ENCODE measurements at places on chromosomes 7 and 10.

GRCh38 chr7:118352867-118353453 is 128.5 kb downstream of the ANKRD7 start:
- peak; percentile 73 for DNase-seq

GRCh38 chr7:112594397-112594796 is 113.6 kb downstream of the LSMEM1 start:
- no peak for DNase-seq

- DNase-seq, result no peak
Observed at GRCh38 chr10:35481413-35481812, 123.7 kb upstream of the GJD4 start.

DNA sequence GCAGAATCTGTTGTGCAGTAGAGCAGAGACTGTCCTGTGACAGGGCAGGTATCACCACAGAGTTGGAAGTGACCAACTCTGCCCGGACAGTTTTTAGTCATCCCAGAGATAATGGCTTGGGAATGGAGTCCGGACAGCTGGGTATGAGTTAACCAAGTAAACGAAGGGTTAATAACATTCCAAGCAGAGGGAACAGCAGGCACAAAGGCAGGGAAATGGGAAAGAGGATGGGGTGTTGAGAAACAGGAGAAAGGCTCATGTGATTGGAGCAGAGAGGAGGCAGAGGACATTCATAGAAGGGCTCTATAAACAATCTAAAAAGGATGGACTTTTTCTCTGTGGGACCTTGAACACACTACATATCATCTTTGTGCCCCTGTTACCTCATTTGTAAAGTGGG is 132.2 kb upstream of the YAE1 start:
- no peak for DNase-seq

GRCh38 chr7:157615101-157615817 is 278.5 kb downstream of the DNAJB6 start:
- no peak for DNase-seq

- no peak for DNase-seq
Observed at GRCh38 chr7:25922296-25922695, 229.7 kb upstream of the NFE2L3 start.

DNA sequence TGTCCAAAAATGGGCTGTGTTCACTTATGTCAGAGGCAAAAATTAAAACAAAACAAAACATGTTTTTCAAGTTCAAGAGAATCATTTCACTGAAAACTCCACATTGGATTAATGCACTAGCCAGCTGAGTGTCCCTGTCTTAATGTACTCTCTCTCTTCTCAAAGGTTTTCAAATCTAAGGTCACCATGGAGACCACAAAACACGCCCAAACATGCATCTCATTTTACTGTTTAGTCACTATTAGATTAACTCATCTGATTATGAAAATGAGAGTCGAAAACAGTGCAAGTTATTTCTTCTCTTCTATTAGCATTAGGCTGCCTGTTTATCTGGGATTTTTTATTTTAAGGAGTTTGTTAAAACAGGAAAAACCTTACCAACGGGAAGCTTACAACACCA is 70.8 kb upstream of the ASAH2 start:
- no peak for DNase-seq

- no peak for DNase-seq
Observed at GRCh38 chr10:133403359-133403758, 9.4 kb downstream of the MTG1 start.

DNA sequence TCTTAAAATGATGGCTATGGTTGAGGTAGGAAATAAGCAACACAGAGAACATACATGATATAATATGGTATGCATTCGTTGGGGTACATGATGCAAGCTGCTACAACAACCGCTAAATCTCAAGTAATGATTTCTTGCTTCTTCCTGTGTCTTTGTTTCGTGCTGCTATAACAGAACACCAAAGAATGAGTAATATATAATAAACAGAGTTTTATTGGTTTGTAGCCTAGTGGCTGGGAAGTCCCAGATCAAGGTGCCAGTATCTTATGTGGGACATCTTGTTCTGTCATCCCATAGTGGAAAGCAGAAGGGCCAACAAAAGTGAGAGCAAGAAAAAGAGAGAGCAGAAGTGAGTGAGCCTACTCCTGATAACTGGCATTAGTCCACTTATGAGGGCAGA is 689.7 kb downstream of the SUGCT start:
- no peak for DNase-seq

DNA sequence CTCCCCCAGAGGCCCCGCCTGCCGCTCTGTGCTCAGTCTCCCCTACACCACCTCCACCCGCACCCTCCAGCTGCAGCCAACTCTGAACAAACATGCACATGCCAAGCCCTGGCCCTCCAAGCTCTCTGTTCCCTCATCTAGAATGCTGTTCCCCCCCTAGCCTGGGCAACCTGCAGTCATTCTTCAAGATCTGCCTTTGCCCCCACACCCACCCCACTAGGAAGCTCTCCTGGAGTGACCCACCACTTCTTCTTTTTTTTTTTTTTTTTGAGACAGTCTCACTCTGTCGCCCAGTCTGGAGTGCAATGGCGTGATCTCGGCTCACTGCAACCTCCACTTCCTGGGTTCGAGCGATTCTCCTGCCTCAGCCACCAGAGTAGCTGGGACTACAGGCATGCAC is 13.7 kb downstream of the MYL10 start:
- peak; percentile 22 for DNase-seq

DNA sequence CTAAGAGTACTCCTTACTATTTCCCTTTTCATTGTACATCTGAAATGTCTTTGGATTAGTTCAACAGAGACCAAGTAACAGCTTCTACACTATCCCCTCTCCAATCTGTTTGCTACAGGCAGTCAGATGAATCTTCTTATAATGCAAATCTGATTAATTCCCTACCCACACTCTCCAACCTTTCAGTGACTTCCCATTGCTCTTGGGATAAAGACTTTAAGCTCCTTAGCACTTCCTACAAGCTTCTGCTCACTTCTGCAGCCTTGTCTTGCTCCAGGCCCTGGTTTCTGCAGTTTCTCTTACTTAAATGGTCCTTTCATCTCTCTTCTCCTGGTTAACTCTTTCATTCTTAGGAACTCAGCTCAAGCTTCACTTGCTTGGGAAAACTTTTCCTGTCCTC is 65.2 kb upstream of the FEZF1 start:
- no peak for DNase-seq

- no peak for DNase-seq
Observed at GRCh38 chr7:39184391-39184790, 206.7 kb downstream of the POU6F2 start.

GRCh38 chr7:148721390-148721789 is 22.7 kb downstream of the CUL1 start:
- DNase-seq, result no peak

DNA sequence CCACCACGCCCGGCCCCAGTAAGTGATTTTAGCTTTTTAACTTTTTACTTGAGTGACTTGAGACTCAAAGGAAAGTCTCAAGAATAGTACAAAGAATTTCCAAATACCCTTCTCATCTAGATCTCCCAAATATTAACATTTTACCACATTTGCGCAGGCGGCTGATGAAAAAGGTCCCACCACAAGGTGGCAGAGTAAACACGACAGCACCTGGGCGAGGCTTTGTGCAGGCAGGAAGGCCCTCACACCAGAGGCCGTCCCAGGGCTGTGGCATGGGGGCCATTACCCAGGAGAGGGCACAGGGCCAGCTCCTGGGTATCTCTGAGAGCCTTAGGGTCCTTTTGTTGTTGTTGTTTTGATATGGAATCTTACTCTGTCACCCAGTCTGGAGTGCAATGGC is 50.0 kb upstream of the WIPI2 start:
- no peak for DNase-seq

GRCh38 chr10:47277352-47278151 is 22.4 kb upstream of the GDF10 start:
- no peak for DNase-seq

DNA sequence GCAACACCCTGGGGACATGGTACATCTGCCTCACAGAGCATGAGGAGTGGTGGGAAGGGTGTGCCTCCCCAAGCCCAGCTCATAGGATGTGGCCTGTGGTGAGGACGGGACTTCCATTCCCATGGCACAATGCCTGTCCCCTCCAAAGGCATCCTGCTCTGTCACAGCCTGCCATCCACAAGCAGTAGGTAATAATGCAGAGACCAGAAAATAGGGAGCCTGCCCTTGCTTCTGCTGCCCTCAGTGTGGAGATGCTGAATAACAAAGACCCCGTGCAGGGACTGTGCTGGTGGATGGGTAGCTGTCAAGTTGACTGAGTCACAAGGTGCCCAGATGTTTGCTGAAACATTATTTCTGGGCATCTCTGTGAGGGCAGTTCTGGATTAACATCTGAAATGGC is 199.9 kb upstream of the GRB10 start:
- no peak for DNase-seq

DNA sequence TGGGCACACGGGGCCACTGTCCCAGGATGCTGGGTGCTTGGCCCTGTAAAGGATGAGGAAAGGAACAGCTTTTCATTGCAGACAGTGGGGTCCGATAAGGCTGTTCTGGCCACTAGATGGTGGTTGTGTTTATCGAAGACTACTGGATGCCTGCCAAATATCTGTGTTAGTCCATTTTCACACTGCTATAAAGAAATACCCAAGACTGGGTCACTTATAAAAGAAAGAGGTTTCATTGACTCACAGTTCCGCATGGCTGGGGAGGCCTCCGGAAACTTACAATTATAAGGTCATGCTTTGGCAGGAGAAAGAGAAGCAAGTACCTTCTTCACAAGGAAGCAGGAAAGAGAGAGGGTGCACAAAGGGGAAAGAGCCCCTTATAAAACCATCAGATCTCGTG is 32.2 kb upstream of the GARS1 start:
- DNase-seq, result no peak

DNA sequence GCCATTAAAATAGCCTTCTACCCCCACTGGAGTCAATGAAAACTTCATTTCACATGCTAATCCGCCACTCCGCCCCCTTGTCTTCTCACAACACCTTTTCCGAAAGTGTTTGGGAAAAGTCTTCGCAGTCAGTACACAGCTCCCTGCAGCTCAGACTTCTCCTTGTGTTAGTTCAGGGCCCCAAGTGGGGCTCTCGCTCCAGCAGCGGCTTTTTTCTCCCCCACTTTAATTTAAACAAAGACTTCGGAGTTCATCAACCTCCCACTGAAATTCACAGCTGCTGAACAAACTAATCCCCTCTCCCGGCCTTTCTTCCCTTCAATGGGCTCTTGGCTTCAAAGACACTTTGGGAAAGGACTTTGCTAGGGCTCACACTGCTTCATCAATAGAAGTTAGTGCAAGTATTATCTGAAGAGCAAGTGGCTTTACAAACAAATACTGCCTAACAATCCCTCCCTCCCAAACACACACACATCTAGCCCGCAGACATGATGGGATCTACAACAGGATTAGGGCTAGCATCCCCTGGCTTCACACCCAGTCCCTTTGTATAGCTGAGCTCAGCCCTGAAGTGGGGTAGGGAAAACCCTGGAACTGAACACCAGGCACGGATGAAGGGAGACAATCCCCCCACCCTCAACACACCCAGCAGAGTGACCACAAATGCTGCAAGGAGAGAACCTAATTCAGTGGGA is 23.1 kb downstream of the WNT8B start:
- DNase-seq, result no peak

GRCh38 chr7:15305002-15305600 is 256.7 kb downstream of the AGMO start:
- DNase-seq, result peak; percentile 34

DNA sequence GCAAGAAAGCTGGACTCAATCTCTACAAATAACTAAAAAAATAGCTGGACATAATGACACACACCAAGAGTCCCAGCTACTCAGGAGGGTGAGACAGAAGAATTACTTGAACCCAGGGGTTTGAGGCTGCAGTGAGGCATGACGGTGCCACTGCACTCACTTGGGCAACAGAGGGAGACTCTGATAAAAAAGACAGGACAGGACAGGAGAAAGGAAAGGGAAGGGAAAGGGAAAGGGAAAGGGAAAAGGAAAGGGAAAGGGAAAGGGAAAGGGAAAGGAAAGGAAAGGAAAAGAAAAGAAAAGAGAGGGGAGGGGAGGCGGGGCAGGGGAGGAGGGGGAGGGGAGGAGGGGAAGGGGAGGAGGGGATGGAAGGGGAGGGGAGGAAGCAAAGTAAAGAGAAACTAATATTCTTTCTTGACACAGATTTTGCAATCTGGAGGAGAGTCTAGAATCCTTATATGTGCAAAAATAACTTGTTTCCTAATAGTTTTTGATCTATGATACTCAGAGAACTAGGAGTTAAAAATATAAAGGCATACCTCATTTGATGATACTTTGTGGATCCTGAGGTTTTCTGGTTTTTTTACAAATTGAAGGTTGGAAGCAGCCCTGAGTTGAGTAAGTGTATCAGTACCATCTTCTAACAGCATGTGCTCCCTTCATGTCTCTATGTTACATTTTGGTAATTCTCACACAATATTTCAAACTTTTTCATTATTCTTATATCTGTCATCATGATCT is 8.0 kb downstream of the SAR1A start:
- DNase-seq, result peak; percentile 57

DNA sequence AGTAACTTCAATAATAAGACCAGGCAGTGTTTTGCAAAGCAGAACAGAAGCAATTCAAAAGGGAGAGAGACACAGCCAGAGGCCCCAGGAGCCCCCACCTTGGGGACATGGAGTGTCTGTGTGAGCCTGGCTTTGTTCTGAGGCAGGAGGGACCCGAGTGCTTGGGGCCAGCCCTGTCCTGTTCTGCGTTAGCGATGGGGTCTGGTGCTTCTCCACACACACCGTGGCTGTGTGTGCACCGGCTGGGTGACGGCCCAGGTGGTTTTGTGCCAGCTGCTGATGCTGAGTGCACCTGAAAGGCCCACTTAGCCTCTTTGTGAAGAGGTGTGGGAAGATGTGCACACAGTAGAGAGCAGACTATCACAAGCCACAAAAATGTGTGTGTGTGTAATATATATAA is 468.9 kb downstream of the DNAJB6 start:
- no peak for DNase-seq

- DNase-seq, result no peak
Observed at GRCh38 chr7:3915337-3915878, 614.4 kb downstream of the SDK1 start.

- DNase-seq, result no peak
Observed at GRCh38 chr7:10973942-10974911, 555 bp downstream of the PHF14 start.

GRCh38 chr10:29099415-29099814 is 189.5 kb upstream of the LYZL1 start:
- DNase-seq, result no peak

DNA sequence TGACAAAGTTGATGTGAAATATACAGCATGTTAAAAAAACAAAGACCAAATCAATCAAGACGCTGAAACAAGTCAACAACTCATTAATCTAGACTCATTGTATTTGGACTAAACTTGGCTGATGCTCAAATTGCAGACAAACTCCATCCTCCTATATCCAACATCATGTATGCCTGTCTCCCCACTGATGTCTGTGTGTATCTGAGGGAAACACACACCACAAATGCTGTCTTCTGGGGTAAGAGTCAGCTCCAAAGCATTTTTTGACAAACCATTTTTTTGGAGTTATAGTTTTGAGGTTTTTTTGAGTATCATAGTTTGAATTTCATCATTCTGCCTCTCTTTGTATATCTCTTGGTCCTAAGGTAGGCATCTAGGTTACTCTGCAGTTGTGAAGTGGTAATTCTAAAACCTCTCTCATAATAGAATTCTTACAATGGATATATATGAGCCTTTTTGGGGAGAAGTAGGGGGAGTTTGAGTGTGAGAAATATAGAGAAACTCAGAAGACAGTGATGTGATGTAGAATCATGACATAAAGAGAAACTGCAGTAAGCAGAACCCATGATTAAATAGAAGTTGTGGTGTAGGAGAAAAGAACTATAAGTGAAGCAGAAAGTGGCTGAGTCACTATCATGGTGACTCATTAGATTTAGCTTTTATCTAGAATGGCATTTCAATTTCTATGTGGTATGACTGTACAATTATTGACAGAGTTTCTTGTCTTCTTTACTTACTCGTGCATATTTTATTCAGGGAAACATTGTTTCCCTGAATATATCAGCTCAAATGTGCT is 1531.1 kb upstream of the LRRTM3 start:
- DNase-seq, result no peak

- no peak for DNase-seq
Observed at GRCh38 chr7:156947120-156947843, 2.2 kb upstream of the NOM1 start.

Measured in MV-4-11 (cell line).